ENCODE measurements at places on chromosomes 1 and 21. TPM values are rescaled to one million over a fixed set of nuclear protein-coding genes. Genes with fewer than 3 reads are reported as not detected.
A peak's percentile ranks its signal among the peaks of the same experiment; 100 is the strongest.

GRCh38 chr1:82279241-82279640 is 478.5 kb downstream of the ADGRL2 start:
- no peak for DNase-seq

DNA sequence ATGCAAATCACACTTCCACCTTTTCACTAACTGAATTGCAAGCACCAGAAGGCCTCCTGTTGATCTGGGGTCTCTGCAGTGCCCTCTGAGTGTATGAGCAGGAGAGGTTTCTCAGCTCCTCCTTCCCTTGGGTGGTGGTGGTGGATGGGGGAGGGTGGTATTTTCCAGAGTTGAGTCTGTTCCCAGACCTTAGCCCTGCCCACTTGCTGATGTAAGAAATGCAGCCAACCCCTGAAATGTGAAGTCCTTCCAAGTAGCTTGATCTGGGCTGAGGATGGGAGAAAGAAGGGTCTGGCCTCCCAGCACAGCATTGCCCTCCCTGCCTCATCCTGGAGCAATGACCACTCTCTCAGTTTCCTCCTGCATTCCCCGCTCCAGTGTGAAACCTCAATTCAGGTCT is 6.3 kb upstream of the FOXD2 start:
- DNase-seq: no peak

DNA sequence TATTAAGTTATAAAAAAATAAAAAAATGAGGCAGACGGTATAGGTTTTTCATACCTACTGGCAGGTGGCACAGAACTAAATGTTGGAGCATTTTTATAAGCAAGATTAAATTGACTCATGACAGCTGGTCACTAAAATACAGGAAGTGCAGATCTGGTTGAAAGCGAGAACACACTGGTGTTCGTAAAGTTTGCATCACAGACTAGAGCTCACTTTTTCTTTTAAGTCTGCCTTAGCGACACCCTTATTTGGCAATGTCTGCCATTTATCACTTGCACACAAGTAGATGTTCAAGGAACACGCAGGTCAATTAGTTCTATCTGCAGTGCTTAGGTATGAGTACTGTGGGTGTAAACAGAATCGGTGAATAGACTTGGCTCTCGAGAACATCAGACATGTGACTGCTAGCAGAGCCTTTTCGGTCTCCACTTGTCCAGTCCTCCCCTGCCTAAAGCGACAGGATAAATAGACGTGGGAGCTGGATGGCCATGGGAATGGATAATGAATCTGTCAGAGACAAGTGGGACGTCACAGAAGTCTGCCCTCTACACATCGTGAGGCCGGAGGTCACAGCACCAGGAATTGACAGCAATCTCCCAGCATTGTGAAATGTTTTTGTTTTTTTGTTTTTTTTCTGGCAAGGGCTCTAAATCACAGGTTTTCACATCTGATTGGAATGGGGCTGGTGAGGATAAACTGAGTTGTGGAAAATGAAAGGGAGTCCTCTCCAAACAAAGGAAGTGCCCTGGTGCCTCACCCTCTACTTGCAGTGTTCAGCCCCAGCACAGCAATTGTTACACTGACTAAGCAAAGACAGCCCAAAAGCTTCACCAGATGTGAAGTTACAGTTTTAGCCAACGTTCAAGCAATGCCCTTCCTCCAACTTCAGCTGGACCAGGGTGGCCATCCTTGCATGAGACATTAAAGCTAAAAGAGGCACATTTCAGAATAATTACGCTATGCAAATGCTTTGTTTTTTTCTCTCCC is 248.9 kb downstream of the NTNG1 start:
- no peak for DNase-seq

DNA sequence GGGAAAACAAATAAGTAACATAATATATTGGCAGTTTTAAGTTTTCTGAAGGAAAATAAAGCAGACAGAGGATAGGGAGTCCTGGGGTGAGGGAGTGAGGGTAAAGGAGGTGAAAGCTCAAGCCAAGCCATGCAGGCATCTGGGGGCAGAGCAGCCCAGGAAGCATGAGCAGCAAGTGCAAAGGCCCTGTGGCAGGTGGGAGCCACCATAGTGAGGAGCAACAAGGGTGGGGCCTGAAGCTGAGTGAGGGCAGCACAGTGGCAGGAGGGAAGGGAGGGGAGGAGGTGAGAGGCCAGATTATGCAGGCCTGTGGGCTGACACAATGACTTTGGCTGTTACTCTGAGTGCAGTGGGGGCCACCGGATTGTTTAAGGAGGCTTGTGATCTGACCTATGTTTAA is 138.8 kb upstream of the TNR start:
- DNase-seq: no peak

DNA sequence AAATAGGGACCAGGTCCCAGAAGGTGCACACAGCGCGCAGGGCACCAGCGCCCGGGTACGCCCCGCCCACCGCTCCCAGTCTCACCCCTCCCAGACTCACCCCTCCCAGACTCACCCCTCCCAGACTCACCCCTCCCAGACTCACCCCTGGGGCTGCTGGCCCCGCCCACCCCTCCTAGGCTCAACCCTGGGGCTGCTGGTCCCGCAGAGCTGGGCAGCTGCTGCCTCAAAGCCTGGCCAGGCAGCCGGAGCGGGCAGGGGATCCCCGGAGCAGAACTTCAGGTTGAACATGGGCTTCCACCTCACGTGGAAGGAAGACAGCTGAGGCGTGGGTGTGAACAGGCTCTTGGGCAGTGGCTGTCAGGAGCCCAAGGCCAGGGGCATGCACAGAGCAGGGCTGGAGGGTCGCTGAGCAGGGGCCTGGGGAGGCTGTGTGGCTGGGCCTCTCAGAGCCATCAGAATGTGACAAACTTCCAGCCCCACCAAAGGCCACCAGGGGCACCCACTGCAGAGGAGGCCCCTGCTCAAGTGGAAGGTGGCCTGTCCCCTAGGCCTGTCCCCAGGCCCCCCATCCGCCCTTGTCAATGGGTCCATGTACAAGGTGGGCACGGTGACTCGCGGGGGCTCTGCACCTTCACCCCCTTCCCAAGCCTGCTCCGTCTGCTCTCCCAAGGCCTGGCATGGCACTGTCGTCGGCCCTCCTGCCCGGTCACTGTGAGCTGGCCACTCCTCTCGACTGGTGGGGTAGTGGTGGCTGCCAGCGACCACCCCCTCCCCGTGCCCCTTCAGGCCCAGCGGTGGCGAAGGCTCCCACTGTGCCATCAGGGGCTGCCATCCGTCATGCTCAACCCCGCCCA is 20.4 kb upstream of the SUMO3 start:
- no peak for DNase-seq

DNA sequence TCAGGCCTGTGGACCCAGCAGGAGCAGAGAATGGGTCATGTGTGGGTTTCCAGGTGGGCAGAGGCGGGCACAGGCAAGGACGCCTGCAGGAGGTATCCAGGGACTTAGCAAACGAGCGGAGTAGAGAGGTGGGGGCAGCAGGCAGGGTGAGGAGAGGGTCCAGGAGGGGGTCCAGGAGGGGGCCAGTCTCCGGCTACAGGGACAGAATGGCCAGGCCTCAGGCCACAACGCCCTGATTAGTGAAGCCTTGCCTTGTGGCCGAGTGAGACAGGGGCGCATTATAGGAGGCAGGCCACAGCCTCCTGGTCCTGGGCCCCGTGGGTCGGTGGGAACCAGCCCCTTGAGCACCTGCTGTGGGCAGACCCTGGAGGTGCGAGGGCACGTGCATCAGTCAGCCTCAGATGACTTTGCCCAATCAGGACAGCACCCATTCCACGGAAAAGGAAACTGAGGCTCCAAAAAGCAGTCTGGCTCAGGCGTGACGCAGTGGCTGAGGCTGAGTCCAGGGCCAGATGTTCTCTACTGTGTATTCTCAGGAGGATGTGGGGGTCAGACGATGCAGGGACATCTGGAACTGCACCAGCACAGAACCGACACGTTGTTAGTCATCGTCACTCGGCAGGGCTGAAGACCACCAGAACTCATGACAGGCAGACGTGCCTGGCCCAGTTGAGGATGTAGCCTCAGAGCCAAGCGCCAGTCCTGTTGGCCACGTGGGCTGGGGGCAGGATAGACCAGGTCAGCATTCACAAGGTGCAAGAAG is 113.7 kb downstream of the CRYAA start:
- DNase-seq: no peak

- DNase-seq: no peak
These were observed 29.5 kb downstream of the WDR4 start for GRCh38 chr21:42849759-42850412.

DNA sequence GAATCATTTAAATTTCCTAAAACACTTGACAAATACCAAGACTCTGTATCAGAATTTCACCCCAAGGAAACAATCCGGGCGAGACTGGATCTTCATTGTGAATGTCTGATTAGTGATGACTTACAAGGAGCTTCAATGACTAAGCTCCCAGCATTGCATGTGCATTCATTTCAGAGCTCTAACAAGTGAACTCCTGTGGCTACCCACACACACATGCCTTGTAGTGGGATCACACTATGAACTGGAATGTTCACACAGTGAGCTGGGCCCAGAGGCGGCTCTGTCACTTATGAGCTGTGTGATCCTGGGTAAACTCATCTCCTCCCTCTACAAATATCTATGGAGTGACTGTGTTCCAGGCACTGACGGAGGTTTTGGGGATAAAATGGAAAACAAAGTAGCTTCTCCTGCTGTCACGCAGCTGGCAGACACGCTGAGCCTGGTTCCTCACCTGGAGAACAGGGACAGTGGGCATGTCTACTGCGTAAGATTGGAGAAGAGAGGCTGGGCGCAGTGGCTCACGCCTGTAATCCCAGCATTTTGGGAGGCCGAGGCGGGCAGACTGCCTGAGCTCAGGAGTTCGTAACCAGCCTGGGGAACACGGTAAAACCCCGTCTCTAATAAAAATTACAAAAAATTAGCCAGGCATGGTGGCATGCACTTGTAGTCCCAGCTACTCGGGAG is 56.9 kb downstream of the CLSTN1 start:
- no peak for DNase-seq

DNA sequence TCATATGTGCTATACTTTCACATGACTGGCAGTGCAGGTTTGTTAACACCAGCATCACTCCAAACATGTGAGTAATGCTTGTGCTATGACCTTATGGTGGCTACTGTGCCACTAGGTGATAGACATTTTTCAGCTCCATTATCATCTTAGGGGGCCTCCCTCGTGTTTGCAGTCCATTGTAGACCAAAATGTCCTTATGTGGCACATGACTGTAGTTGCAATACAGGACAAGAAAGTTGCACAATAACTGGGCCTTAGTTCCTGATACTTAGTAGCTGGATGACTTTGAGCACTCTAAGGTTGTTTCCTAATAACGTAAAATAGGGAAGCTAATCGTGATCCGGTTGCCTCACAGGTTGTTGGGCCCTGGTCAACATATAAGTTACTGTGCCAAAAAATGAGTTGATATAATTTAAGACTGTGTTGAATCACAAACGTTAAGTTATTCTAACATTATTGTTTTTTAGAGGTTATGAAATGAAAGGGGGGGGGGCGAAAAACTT is 511 bp upstream of the SNX27 start:
- peak; percentile 58 for DNase-seq

GRCh38 chr1:175630076-175630475 is 113.3 kb downstream of the TNR start:
- no peak for DNase-seq

DNA sequence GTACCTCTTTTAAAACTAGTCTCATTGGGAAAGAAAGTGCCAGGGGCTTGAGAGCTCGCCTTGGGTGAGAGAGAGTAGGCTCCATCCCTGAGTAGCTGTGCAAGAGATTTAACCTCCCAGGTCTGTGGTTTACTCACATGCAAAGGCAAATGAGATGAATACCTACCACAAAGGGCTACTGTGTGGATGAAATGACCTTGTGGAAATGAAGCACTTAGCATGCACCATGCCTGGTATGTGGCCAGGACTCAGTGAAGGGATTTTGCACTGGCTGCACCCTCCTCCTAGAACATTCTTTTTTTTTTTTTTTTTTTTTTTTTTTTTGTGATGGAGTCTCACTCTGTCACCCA is 120.3 kb downstream of the PROX1 start:
- no peak for DNase-seq

DNA sequence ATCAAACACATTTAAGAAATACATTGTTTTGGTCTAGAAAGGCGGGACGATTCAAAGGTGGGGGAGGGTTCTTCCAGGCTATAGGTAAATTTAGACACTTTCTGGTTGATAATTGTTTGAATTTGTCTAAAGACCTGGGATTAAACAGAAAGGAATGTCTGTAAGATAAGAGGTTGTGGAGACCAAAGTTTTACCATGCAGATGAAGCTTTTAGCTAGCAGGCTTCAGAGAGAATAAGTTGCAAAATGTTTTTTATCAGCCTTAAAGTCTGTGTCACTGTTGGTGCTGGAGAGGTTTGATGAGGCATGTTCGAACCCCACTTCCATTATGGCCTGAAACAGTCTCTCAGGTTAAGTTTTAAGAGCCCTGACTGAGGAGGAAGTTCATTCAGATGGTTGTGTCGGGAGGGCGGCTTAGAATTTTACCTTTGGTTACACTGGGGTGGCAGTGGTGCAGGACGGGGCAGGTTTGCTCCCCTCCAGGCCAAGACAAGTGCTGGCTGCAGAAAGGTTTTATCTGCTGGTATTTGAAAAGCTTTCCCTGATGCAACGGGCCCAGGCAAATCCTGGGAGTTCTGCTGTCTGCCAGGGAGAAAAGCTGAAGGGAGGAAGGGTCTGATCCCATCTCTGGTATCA is 16.0 kb upstream of the SLC2A5 start:
- no peak for DNase-seq

GRCh38 chr1:166972193-166972592 is 3.1 kb downstream of the ILDR2 start:
- no peak for DNase-seq

DNA sequence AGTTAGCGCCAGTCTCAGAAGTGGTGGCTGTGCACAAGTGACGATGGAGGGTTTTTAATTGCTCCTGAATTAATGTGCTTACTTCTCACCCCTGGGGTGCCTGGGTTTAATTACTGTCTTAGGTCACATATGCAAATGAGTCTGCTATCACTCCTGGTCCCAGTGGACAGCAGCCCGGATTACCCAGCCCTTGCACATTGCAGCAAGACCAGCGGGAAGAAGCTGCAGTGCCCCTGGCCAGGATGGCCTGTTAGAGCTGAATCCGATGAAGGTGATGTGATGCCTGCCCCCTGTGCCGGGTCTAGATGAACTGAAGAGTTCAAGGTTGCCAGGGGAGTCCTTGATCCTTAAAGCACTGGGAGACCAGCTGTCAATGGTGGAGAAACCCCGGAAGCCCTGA is 24.2 kb downstream of the ENO1 start:
- no peak for DNase-seq

DNA sequence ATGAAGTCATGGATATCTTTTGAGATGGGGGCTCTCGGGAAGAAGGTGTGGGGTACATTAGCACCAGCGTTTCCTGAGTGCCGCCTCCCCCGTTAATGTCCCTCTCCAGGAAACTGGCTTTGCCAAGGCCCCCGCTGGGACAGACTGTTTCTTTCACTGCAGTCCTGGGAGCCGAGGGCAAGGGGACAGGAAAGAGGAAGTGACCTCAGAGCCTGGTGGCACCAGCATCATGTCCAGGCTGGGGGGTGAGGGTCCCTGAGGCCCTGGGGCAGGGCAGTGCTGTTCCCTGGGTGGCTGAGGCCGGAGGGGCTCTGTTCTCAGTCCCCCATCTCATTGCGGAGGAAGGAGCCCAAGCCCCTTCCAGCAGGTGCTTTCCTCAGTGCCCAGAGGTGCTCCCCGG is 5.8 kb downstream of the PFKL start:
- DNase-seq: no peak

- DNase-seq: no peak
These were observed 386.4 kb upstream of the VAMP3 start for GRCh38 chr1:7384679-7385078.

- no peak for DNase-seq
These were observed 20.8 kb downstream of the RAP1GAP start for GRCh38 chr1:21648352-21648730.

WNT3A gene
- total RNA-seq: not detected

DCDC2B gene
- not detected for total RNA-seq

CHODL gene
- not detected for total RNA-seq

OLFML3 gene
- not detected for total RNA-seq

S100A7 gene
- total RNA-seq: not detected

ALX3 gene
- total RNA-seq: not detected

HSPA13 gene
- 31.9 TPM for total RNA-seq

SLC6A17 gene
- total RNA-seq: 0.24 TPM
